ENCODE measurements at places on chromosomes 1 and 21.

GRCh38 chr1:2330035-2330434 is 61.3 kb downstream of the MORN1 start:
- no peak for DNase-seq

DNA sequence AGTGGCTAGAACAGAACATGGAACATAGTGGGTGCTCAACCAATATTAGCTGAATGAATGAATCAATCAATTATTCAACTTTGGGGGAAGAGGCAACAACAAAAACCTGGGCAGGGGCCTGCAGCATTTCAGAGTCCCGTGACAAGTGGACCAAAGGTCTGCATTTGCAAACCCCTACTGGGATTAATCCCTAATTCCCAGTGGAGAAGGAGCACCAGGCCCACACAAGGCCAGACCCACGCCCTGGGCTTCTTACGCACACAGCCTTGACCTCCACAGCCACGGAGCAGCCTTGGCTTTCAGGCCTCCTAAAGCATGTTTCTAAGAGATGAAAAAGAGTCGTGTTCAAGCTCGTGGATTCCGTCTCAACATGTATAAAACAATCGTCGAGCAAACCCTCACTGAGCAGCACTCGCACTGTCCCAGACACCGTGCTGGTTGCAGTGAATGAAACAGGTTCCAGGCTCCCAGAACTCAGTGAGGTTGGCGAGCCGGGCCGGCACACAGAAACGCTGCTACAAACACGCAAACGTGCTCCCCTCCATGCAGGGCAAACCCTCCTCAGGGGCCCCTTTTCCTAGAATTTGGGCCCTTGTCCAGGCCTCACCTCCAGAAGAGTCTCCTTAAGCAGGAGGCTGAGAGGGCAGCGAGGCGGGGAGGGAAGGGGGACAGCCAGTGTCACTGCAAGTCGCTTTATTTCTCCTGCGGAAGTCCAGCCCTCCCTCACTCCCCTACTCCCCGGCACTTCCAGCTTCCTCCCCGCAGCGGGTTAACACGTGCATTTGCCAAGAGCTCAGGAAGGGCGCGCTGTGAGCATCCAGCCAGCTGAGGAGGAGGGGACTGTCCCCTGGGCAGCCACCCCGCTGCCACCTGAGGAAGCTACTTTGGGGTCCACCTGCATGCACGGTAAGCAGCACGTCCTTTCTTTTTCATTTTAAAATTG is 556.4 kb downstream of the KIF26B start:
- DNase-seq, result no peak

GRCh38 chr1:87404296-87404695 is 75.6 kb downstream of the LMO4 start:
- DNase-seq, result no peak

DNA sequence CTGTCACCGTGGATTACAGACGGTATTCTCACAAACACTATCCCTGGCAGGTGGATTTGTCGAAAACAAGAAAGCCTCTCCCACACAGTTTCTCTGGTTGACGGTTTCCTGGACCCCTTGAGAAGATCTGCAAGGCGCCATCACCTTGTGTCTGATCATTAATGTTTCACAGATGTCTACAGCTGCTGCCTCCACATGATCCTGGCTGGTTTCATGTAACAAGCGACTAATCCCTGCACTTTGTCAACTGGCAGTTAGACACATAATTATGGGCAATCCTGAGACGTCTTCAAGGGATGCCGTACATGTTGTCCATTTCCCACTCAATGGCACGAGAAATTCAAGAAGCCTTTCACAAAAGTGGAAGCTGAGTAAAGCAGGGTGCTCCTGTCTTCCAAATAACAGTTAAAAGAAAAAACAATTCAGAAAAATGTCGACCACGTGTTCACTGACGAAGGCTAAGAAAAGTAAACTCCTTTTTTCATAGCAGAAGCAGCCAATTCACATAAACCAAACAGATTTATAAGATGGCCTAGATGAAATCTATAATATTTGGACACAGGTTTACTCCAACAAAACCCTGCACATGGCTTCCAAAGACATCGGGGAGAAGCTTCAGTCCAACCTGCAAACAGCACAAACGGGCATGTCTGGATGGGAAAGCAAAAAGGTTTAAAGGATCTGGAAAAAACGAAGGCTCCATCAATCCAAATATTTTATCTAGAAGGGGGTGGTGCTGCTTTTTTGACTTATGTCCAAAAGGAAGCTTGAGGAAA is 52.2 kb downstream of the CAPZB start:
- no peak for DNase-seq

- no peak for DNase-seq
Observed at GRCh38 chr1:15442119-15442518, 3.9 kb downstream of the CTRC start.

DNA sequence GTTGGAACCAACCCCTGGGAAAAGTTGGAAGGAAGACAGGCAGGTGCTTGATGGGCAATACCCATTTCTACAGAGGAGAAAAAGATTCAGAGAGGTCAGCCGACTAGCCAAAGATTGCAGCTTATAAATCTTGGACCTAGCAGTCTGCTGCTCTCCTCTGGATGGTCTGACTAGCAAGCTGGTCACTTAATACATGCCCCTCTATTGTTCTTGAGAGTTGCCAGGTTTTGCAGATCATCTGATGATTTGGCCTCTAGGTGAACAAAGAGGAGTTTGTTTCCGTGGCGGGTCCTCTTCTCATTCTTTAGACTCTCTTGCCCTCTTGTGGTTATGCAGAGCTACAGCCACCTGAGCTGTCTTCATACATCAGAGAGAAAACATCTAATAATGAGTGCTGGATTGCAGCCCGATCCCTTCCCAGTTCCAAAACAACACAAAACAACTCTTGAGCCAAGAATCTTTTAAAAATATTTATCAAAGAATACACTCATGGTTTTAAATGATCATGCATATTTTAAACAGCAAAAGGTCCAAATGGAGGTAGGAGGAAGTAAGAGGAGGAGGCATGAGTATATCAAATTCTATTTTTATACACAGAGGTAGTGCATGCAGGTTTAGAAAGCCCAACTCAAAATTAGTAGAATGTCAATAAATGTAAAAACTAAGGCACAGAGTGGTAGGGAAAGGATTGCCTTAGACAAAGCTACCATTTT is 115.7 kb downstream of the SLC30A10 start:
- peak; percentile 79 for DNase-seq

DNA sequence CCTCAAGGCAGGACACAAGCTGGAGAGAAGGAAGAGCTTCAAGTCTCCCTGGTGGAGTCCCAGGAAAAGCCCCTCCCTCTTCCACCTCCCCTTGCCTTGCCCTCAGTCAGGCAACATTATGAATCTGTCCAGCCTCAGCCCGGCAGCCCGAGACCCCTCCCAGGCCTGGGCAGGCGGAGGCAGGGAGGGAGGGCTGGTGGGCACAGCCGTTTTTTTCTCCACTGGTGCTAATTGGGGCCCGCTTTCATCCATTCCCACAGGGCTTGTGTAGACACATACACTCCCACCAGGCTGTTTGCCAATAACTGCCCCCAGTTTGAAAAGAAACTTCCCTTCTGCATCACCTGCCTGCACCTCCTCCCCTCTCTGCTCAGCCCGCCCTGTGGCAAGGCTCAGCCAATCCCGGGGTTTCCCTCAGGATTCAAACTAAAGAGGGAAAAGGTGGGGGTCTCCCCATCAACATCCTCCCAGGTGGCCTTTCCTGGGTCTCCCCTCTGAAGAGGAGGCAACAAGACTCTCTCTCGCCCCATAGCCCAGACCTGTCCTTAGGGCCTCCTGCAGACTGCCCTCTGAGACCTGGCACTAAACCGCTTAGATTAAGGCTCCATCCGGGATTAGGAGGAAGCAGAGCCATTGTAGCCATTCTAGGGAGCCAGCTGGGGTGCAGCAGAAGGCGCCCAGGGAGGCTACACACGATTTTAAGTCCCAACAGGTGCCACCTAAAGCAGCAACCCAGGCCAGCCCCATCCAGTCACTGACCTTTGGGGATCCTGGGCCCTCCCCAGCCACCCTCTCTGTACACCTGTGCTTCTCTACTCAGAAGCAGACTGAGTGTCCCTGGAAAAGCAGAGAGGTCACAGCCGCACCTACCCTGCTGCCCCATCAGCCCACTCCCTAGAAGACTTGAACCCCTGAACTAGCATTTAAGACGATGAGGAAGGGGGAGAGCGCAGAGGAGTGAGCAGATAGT is 3.5 kb downstream of the IGSF9 start:
- no peak for DNase-seq

GRCh38 chr1:233024199-233024598 is 73.8 kb downstream of the NTPCR start:
- DNase-seq, result no peak

DNA sequence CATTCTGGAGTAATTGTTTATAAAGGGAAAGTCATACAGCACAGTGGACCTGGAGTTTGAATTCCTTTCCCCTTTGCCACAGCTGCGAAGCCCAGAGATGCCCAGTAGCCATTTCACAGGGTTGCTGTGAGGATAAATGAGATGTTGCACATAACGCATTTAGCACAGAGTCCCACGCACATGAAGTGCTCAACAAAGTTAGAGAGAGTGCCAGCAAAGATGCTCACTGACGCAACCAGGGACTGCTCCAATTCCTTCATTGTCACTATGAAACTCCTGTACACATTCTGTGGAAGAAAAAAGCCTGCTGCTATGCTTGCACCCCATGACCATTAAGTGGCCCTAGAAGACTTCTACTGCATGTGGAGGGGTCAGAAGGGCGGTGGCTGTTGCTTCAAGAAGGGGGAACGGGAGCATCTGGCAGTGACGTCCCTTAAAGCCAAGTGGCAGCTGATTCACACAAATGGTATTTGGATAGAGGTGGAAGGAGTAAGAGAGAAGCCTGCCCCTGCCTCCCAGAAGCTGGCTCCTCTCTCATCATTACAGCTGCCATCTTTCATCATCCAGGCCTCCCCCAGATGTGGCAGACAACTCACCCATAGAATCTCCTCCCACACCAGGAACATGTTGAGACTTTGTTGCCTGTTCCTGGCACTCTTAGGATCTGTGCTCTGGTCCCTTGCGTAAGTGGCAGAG is 26.5 kb upstream of the VAV3 start:
- no peak for DNase-seq

DNA sequence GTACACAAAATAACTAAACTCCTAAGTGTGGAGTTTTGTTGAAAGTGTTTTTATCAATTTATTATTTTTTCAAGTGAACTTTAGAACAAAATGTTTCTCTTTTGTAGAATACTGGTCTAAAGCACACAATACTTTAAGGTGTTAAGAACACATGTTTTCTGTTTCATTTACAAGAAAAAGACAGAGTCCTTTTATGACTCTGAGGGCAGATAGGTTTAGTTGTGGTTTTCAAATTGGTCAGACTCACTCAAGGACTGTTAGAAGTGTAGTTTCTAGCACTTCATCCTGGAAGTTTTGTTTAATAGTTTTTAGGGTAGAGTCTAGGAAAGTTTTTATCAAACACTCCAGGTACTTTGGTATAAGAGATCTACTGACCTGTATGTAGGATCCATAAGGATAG is 376.5 kb downstream of the LRRIQ3 start:
- DNase-seq, result no peak

DNA sequence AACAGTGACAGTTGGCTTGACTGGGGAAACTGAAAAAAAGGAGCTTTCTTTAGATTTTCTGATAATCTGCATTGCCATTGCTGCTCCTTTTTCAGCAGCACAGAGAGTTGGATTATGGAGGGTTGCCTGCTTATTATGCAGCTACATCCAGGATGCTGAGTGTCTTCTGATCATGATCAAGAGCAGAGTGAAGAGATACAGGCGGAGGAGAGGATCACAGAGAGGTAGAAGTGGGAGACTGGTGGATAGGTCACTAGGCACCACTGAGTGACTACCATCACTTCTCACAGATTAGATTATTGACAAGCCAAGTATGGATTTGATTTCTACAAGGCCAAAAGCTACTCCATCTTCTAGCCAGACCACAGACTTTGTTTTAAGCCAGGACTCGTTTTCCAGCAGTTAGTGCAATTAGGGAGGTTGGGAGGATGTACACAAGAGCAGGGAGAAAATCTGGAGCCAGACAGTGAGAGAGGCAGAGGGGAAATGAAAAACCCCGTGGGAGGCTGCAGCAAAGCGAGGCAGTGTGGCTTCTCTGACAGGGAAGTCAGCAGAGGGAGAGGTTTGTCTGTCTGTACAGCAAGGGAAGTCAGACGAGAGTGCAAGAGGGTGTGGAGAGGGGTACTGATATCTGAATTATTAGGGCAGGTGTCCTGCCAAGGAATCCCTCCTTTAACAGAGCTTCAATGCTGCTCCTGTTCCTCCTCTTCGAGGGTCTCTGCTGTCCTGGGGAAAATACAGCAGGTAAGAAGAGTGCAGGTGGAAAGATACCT is at the start of gene CD1E:
Gene CD1E (plus strand): TSS at position 592 of the 773 bp plus-strand sequence. CDS start 95 bp downstream, at position 687.
- no peak for DNase-seq

- peak; percentile 61 for DNase-seq
Observed at GRCh38 chr1:161044908-161045735, 655 bp downstream of the USF1 start.

- DNase-seq, result no peak
Observed at GRCh38 chr1:210598135-210598652, 269.5 kb downstream of the HHAT start.

DNA sequence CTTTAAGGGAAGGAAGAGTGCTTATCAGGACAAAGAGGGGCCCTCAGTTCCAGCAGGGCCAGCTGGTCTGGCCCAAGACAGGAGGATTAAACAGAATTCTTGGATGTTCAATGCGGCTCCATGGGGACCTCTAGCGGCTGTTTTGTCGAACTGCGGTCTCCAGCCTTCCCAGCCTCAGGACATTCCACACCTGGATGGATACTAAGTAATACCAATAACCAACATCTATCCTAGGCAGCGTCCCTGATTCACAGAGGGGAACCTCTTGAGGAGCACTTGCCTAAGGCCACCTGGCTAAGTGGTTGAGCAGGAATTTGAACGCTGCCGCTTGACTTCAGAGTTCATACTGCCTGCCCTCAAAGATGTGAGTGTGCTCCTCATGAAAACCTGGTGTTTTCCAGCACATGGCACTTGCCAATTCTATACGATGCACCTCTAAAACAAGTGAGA is 15.5 kb upstream of the CD247 start:
- DNase-seq, result peak; percentile 69

GRCh38 chr1:207808322-207808705 is 56.5 kb downstream of the CD46 start:
- DNase-seq, result no peak

DNA sequence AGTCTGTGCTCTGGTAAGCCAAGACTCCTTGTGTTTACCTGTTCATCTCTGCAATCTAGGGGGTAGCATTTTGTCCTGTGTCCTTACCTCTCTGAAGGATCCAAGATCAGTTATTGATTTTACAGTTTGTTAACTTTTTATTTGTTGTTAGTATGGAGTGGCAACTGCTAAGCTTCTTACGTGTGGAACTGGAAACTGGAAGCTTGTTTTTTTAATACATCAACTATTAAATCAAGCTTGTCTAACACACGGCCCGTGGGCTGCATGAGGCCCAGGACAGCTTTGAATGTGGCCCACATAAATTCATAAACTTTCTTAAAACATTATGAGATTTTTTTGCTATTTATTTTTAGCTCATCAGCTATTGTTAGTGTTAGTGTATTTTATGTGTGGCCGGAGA is 29.2 kb upstream of the MPC2 start:
- no peak for DNase-seq

- no peak for DNase-seq
Observed at GRCh38 chr1:10402729-10403274, 3.9 kb downstream of the PGD start.

GRCh38 chr1:214404154-214404553 is 123.2 kb downstream of the SMYD2 start:
- DNase-seq, result no peak
